ENCODE measurements at places on chromosomes 16 and 17. TPM values are rescaled to one million over a fixed set of nuclear protein-coding genes. Genes with fewer than 3 reads are reported as not detected.

GRCh38 chr16:10080051-10080772 is 102.0 kb downstream of the GRIN2A start:
- peak; percentile 7 for DNase-seq

DNA sequence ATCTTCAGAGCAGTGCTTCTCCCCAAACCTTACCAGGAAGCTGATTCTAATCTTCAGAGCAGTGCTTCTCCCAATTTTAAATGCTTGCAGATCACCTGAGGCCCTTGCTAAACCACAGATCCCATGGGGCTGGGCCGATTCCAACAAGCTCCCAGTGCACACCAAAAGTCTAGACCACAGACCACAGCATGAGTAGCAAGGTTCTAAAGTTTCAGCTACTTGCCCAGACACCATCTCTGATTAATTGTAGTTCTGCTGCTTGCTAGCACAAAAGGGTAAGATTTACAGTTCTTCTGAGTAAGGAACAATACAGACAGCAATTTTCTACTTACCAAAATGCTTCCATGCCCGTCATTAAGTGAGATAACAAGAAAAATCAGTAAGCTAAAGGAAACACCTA is 12.2 kb downstream of the CLEC3A start:
- no peak for DNase-seq

DNA sequence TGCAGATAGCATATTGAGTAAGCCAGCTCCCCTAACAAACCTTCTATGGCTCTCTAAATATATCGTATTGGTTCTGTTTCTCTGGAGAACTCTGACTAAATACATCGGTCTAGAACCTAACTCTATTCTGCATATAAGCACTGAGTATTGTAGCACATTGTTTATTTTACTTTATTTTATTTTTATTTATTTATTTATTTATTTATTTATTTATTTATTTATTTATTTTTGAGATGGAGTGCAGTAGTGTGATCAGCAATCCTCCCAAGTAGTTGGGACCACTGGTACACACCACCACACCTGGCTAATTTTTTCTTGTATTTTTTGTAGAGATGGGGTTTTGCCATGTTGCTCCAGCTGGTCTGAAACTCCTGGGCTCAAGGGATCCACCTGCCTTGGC is 28.9 kb upstream of the HELZ start:
- no peak for DNase-seq

GRCh38 chr16:21654466-21654865 is 2.1 kb upstream of the IGSF6 start:
- DNase-seq: no peak

DNA sequence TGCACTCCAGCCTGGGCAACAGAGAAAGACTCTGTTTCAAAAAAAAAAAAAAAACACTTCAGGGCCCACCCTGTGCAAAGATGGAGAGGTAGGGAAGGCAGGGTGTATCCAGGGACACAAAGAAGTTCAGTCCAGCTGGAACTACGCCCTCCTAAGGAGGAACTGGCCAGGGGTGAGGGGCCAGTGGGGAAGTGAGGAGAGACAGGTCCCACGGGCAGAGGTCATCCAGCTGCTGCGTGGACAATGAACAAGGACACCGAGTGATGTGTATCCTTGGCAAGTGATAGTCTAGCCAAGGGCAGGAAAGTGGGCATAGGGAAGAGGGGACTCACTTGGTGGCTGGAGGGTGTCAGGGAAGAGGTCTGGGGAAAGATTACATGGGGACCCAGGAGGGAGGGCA is 9.4 kb upstream of the RIPOR1 start:
- no peak for DNase-seq

- no peak for DNase-seq
These were observed 15.8 kb upstream of the CAVIN1 start for GRCh38 chr17:42438600-42439567.

DNA sequence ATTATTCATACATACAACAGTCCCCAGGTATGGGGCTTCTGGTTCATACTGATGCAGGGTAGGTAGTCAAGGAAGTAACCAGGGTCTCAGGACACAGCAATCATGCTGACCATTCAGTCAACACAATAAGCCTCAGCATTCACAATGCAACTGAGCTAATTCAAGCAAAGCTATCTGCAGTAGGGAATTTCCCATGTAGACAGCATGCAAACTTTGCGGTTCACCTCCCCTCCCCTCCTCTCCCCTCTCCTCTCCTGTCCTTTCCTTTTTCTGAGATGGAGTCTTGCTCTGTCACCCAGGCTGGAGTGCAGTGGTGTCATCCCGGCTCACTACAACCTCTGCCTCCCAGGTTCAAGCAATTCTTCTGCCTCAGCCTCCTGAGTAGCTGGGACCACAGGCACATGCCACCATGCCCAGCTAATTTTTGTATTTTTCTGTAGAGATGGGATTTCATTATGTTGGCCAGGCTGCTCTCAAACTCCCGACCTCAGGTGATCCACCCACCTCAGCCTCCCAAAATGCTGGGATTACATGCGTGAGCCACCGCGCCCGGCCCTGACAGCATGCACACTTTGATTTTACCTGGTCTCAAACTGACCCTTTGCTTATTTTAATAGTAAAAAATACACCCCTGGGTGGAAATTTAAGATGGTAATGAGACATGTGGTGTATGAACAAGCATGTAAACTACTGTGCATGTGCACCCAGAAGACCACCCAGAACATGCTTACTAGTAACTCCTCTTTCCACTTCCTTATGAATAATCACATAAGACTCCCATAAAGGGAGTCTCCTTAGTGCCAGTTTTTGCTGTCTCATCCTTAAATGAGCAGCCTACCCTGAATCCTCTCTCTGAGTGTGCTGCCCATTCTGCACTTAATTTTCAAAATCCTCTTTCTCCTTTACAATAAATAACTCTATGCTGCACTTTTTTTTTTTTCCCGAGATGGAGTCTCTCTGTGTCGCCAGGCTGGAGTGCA is 9.3 kb upstream of the RNF135 start:
- DNase-seq: no peak

DNA sequence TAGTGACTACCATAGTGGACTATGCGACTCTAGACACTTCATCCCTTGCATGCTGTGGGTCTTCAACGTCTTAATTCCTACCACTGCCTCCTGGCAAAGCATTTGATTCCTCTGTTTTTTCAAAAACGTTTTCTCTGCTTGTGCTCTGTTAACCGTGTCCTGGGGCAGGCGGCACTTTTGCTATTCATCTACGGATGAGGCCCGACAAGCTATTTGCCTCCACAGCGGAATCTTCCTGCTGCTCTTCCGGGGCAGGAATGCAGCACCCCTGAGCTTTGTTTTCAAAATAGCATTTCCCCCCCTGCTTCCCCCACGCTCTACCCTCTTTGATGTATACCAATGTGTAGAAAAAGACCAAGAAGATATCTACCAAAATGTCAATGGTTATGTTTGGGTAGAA is 39.8 kb upstream of the METTL16 start:
- no peak for DNase-seq

DNA sequence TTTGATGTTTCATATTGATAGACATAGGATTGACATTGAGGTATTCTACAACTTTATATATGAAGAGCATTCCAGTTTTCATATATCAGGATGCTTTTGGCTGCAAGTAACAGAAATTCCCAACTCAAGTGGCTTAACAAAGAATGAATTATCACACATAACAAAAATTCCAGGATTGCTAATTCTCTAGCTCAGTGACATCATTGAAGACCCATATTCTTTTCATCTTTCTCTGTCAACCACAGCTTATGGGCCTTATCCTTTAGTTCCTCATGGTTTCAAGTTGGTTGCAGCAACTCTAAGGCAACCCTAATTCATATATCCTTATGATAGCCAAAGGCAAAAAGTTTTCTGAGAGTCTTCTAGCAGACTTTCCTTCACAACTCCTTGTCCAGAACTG is 91.5 kb upstream of the HAS3 start:
- DNase-seq: no peak

GRCh38 chr17:69630056-69630635 is 215.6 kb downstream of the MAP2K6 start:
- no peak for DNase-seq

- no peak for DNase-seq
These were observed 50.4 kb downstream of the SLFN5 start for GRCh38 chr17:35293151-35293847.

DNA sequence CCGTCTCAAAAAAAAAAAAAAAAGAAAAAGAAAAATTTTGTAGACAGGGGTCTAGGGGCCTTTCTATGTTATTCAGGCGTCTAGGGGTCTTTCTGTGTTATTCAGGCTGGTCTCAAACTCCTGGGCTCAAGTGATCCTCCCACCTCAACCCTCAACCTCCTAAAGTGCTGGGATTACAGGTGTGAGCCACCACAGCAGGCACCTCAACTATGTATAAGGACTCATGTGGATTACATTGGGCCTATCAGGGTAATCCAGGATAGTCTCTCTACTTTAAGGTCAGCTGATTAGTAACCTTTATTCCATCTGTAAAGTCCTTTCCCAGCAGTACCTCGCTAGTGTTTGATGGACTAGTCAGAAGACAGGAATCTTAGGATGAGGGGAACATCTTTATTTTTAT is 22.4 kb downstream of the TADA2A start:
- no peak for DNase-seq

DNA sequence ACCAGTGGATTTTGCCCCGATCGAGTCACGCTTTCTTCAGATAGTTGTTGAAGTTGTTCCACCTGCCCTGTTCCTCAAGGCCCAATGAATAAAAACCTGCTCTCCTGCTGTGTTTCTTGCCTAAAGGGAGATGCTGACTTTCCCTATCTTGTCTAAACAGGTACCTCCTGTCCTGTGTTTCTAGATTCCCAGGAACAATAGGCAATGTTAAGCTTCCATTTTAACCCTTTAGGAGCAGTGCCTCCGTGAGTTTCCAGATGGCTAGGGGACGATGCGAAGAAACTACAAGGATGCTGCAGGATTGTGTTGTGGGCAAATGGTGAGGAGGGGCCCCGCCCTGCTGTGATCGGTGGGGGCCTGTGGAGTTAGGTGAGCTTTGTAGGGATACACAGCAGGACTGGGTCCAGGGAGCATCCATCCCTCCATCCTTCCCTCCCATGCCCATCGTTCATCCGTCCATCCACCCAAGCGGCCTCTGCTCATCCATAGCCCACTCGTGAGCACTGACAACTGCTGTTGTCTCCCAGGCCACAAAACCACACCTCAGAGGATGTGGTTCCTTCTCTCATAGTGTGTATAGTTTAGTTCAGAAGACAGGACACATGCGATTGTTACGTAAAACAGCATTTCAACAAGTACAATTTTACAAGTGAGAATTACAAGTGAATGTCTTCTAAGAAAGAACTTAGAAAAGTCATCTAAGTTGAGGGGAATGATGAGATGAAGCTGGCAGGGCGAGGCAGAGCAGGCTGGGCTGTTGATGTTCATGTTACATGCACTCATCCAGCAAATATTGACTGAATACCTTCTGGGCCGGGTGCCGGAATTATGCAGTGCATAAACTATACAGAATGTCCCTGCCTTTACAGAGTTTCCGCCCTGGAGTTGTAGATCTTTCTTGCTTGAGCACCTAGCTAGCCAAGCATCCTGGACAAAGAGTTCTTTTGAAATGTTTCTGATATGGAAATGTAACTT is 5.2 kb downstream of the ARSG start:
- no peak for DNase-seq

DNA sequence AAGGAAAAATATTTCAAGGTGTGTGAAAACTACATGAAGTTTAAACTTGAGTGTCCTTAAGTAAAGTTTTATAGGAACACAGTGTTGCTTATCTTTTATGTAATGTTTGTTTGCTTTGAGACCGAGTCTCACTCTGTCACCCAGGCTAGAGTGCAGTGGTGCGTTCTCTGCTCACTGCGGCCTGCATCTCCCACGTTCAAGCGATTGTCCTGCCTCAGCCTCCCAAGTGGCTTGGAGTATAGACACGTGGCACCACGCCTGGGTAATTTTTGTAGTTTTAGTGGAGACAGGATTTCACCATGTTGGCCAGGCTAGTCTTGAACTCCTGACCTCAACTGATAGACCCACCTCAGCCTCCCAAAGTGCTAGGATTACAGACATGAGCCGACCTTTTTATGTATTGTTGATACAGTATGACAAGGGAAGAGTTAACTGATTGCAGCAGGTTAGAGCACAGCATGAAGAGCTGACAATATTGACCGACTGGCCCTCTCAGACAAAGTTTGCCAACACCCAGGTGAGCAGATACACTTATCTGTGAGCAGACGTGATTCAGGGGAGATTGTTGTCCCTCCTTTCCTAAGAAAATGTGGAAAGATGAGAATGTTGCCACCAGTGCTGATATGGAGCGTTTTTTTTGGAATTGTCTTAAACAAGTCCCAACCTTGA is 373.7 kb downstream of the WWOX start:
- DNase-seq: no peak

DNA sequence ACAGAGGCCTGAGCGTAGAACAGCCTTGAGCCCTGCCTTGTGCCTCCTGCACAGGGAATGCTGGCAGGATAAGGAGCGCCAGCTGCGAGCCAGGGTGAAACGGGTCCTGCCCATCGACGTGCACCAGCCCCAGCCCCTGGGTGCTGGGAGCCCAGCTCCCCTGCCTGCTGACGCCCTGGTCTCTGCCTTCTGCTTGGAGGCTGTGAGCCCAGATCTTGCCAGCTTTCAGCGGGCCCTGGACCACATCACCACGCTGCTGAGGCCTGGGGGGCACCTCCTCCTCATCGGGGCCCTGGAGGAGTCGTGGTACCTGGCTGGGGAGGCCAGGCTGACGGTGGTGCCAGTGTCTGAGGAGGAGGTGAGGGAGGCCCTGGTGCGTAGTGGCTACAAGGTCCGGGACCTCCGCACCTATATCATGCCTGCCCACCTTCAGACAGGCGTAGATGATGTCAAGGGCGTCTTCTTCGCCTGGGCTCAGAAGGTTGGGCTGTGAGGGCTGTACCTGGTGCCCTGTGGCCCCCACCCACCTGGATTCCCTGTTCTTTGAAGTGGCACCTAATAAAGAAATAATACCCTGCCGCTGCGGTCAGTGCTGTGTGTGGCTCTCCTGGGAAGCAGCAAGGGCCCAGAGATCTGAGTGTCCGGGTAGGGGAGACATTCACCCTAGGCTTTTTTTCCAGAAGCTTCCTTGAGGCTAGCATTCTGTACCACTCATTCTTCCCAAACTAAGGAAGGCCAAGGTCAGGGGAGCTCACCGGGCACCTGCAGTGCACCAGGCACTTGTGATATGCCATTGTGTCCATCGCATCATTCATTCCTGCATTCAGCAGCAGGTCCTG is 1.9 kb downstream of the PNMT start:
- DNase-seq: no peak

COG4 gene
- total RNA-seq: 66.2 TPM

PRRT2 gene
- 0.81 TPM for total RNA-seq

RCVRN gene
- total RNA-seq: not detected

HNF1B gene
- total RNA-seq: 34.8 TPM

DBF4B gene
- total RNA-seq: 10.2 TPM

QRICH2 gene
- total RNA-seq: 1.6 TPM

HS3ST6 gene
- 2.6 TPM for total RNA-seq

Data from mucosa of descending colon (tissue), 3 donors.